CD4-positive, alpha-beta T cell treated with Interleukin-6 for 4 hours (primary cell): ENCODE measurements at places on chromosomes 4 and X.

DNA sequence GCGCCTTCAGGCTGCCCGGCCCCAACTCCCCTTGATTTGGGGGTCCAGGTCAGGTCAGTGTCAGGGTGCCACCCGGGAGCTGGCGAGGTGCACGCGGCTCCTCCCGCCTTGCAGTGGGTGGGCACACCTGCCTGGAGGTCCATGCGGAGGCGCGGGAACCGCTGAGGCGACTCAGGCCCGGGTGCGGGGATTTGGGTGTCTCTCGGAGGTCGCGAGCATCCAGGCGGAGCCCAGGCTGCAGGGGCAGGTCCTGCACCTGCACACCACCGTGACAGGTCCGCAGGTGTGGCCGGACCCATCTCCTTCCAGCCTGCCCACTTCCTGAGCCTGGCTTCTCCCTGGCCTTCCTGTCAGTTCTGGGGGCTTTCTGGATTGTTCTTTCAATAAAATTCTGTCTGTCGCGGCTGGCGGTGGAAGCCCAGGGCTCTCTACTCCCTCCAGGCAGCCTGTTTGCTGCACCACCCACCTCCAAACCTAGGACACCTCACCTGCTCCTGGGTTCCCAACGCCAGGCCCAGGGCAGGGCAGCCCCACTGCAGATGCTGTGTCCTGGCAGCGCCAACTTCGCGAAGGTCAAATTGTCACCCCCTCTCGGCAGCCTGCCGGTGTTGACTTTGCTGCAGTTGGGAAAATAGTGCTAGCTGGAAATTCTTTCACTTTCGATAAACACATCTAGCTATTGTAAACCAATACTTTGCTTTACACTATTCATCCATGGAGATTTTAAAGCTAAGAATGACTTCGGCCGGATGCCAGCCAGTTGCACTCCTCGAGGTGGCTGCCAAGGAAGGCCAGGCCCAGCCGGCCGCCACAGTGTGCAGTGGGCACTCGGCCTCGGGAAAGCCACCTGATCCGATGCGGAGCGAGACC, 35.9 kb downstream of the FGFRL1 start:
- no peak for DNase-seq

DNA sequence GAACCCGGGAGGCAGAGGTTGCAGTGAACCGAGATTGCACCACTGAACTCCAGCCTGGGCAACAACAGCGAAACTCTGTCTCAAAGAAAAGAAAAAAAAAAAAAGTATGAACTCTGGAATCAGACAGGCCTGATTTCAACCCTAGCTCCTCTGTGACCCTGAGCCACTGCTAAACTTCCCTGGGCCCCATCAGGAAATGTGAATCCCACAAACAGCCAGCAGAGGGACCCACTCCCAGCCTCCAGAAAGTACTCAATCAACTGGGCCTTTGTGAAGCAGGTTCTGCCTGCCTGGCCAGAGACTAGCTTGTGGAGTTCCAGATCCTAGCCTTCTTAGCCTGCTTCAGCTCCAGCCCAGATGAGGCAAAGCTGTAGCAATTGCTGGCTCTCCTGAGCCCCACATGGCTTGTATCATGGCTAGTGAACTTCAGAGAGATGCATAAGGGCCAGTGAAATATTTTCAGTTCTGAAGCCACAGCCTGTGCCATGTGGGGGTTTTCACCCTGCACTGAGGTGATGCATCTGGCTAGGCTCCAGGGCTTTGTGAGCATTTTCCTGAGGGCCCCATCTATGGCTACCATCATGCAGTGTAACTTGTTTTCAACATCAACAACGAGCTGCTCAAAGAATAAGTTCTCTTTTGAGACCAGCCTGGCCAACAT, 7.2 kb upstream of the IDS start:
- peak; percentile 70 for DNase-seq

DNA sequence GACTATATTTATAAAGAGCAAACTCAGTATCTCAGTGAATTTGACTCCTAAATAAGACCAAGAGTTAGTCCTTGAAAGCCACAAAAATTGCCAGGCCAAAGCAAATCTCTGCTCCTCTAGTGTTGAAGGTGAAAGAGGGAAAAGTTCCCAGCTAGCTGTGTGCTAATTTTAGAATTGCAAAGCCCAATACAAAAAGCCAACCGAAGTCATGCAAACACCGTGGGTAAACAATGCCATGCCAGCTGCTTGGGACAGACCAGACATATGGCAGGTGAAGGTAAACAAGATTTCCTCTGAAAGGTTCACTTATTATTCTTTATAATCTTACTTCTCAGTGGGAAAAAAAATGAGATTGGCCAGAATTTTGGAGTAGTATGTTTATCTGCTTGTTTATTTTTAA, 80.5 kb upstream of the LNX1 start:
- no peak for DNase-seq

DNA sequence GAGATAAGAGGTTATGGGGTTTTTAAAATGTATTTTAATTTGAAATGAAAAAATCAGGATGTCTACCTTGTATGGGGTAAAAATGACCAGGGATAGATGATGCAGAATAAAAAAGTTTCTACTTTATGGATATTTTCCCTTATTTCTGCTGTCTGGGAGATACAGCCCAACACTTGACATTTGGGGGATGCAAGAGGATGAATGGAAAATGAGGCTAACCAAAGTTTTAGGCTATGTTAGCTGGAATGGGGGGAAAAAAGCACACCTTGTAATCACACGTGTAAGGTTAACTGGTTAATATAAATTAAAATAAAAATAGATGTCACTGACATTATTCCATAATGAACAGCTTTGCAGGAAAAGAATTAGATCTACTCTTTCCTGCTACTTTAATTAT, 1.1 kb downstream of the PRDM8 start:
- DNase-seq, result no peak
